Activated naive CD8-positive, alpha-beta T cell treated with anti-CD3 and anti-CD28 coated beads for 36 hours (primary cell): ENCODE measurements at places on chromosomes 2 and 18.

DNA sequence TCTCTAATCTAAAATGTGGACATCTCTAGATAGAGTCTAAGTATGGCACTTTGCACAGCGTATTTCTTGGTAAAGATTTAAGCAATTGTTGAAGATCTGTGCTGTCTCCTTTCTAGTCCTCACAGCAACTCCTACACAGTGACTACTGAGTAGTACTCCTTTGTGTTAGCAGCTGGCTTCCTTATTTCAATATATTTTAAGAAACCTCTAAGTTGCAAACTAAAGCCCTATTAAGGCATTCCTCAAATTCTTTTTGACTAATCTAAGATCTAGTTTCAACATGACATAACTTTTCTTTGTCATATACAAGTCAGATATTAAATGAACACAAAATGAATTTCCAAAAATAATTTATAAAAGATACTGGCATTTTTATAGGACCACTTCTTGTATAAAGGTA, 121.8 kb upstream of the DNAJC10 start:
- no peak for DNase-seq

GRCh38 chr2:175436076-175436475, 254.6 kb upstream of the ATP5MC3 start:
- no peak for DNase-seq

- no peak for DNase-seq
Measured at GRCh38 chr18:2223849-2224248, 347.5 kb downstream of the METTL4 start.

DNA sequence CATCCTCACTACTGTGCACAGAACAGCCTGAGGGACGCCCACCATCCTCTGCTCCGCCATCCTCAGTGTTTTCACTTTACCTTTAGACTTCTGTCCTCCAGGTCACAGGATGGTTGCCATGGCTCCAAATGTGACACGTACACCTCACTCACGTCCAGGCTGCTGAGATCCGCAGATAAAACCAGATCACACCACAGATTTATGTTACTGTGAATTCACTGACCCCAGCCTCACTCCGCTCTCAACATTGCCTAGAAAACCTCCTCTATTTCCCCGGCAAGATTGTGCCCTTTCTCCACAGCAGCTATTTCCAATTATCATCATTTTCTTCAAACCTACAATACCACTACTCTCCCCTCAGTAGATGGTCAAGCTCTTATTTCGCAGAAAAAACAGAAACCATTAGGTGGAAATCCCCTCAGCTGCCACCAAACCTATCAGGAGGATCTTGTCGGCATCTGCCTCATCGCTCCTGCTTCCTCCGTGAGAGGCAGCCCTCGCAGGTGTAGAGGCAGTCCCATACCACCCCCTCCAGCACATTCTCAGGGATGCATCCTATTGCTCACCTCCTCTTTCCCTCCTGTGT, 49.8 kb upstream of the SLC1A4 start:
- DNase-seq, result no peak

DNA sequence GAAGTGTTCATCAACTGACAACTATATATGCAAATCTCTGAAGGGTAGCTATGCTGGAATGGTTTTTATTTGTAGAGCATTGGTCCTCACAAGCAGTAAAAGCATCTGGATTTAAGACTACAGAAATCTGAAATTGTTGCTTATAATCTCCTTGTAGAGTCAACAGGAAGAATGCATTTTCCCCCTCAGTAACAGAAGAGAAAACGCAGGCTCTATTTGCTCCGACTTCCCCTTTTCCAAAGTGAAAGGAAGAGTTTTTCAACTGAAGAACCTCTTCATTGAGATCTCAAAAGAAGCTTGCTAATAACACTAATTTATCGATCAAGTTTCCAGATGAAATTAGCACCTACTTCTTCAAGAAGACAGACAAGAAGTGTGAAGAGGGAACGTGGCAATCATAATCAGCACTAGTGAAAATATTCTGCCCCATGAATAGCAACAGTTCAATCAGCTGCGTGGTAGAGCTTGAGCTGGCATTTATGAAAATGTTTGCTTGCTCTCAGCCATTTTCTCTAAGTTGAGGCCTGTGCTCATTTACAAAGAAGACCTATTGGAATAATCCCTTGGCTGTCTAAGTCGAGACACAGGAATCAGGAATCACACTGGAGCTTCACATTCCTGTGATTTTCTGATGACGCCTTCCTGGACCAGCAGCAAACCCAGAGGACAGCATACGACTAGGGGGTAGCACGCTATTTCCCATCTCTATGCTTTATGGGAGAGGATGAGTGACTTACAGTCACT, 43.7 kb downstream of the TGIF1 start:
- no peak for DNase-seq

GRCh38 chr18:43661570-43661969, 384.3 kb upstream of the SYT4 start:
- DNase-seq, result no peak

- DNase-seq, result peak; percentile 32
Measured at GRCh38 chr18:72652990-72653593, 109.0 kb upstream of the CBLN2 start.
